Stimulated activated CD4-positive, alpha-beta T cell treated with anti-CD3 and anti-CD28 coated beads, Interleukin-15, amount 100 ng/mL, for 24 hours (primary cell): ENCODE measurements at places on chromosomes 5 and 9.

- no peak for DNase-seq
Measured at GRCh38 chr9:125043148-125043547, 100.2 kb downstream of the SCAI start.

- DNase-seq: no peak
Measured at GRCh38 chr5:153860195-153860886, 178.4 kb downstream of the FAM114A2 start.

DNA sequence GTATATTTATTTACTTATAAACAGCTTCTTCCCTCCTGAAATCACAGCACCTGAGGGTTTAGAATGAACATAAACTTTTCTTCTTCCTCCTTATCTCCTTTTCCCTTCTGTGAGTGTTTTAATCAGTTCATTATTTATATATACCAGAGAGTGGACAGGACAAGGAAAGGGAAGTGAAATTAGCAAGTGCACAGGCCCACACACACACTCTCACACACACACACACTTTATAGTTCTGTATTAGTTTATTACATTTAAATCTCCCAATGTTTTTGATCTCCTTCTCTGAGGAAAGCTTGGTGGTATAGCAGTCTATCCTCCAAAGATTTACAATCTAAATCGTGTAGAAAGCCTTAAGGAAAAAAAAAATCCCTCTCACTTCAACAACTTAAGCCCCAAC, 353.5 kb downstream of the NDUFS4 start:
- DNase-seq: no peak

- DNase-seq: no peak
Measured at GRCh38 chr5:50710838-50711237, 44.4 kb downstream of the PARP8 start.
